ENCODE measurements at places on chromosomes 6 and 20. TPM values are rescaled to one million over a fixed set of nuclear protein-coding genes. Genes with fewer than 3 reads are reported as not detected.
A peak's percentile ranks its signal among the peaks of the same experiment; 100 is the strongest.

DNA sequence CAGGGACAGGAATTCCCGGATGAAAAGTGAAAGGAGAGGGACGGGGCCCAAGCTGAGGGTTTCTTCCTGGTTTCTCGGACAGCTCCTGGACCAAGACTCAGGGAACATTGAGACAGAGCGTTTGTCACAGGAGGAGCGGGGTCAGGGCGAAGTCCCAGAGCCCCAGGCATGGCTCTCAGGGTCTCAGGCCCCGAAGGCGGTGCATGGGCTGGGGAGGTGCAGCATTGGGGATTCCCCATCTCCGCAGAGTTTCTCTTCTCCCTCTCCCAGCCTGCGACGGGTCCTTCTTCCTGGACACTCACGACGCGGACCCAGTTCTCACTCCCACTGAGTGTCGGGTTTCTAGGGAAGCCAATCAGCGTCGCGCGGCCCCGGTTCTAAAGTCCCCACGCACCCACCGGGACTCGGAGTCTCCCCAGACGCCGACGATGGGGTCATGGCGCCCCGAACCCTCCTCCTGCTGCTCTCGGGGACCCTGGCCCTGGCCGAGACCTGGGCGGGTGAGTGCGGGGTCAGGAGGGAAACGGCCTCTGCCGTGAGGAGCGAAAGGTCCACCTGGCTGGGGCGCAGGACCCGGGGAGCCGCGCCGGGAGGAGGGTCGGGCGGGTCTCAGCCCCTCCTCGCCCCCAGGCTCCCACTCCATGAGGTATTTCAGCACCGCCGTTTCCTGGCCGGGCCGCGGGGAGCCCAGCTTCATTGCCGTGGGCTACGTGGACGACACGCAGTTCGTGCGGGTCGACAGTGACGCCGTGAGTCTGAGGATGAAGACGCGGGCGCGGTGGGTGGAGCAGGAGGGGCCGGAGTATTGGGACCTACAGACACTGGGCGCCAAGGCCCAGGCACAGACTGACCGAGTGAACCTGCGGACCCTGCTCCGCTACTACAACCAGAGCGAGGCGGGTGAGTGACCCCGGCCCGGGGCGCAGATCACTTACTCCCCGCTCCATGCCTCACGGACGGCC lies 54.6 kb upstream of the POLR1H start:
- no peak for DNase-seq

DNA sequence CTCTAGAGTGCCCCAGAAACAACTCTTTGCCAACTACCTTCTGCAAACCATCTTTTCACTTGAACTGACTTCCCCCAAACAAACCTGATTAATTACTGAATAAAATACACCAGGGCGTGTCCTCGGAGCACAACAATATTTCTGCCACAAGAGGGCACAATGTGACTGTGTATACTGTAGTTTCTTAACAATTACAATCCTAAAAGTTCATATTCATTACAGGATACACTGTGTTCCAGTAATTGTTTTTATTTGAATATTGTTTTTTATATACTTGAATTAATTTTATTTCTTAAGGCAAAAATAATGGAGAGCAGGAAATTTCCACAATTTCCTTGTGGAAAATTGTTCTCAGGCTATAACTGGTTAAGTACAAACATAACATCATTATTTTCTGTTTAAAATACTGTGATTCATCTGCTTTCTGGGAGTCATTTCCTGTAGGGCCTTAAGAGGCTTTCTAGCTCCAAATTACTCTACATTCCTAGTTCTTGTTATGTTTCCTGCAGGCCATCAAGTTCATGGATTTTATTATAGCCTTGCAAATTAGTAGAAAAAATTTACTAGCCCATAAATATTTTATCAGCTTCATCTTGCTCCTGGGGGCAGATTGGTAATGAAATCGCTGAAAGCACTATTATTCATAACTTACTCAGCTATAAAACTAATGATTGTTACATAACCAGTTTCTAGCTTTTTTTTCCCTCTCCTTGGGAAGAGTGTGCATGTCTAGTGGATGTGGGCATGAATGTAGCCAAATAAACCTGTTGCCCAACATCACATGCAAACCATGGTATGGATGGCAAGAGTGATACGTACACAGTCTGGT lies 51.9 kb upstream of the SLC22A16 start:
- peak; percentile 45 for DNase-seq

GRCh38 chr6:167492100-167492449 lies 167.2 kb downstream of the TTLL2 start:
- DNase-seq: no peak

DNA sequence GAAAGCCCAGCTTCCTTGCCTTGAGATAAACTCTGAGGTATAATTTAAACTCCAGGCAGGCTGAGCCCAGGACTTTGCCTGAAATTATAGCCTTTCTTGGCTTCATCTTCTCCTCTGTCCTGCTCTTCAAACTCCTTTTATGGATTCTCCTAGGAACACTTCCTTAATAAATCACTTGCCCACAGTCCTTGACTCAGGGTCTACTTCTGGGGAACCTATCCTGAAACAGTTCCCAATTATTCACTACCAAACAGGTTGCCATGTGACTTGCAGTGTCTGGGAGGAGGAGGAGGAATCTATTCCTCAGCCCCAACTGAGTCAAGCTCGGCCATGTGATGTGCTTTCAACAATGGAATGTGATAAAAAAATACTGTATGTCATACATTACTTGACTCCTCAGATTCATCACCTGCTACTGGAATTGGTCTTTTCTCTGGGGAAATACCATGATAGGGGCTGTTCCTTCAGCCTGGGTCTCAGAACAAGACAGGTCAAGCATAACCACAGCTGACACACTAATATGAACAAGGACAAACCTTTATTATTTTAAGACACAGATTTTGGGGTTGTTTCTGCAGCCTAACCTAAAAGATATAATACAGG lies 20.5 kb upstream of the CDKN1A start:
- DNase-seq: no peak

- no peak for DNase-seq
These were observed 474.1 kb downstream of the RNF144B start for GRCh38 chr6:18861204-18861603.

DNA sequence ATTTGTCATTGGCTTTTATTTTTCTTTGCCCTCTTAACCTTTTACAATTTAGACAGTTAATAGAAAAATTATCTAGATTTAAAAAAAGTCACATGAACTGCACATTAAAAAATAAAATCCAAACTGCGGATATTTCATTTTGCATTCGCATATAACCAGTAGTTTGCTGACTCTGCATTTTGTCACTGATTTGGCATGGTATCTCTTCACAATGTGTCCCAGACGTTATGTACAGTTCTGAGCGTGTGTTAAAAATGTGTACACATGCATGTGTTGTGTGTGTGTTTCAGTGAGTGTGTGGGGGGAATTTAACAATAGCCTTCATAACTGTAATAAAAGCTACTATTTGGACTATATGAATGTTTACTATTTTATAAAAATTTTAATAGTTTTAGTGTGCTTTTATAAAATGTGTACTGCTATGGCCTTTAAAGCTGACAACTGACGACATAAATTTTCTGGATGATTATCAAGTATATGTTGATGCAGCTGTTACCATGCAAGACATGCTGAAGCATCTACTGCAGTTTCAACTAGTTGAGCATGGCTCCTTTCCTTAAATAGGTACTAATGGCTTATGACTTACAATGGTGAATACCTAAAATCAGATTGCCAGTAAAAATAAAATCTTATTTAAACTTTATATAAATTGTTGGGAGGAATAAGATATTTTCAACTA lies 67.7 kb downstream of the HMGCLL1 start:
- DNase-seq: no peak

The ASIP gene
- not detected for total RNA-seq
